Foreskin melanocyte (primary cell): ENCODE measurements at places on chromosomes 12 and 14.

DNA sequence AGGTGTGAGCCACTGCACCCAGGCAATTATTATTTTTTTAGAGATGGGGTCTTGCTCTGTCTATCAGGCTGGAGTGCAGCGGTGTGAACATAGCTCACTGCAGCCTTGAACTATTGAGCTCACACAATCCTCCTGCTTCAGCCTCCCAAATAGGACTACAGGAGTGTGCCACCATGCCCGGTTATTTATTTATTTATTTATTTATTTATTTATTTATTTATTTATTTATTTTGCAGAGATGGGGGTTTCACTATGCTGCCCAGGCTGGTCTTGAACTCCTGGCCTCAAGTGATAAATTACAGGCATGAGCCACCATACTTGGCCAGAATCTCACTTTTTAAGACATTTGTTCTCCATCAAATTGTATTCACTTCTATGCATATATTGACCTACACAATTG is 51.8 kb downstream of the SAV1 start:
- DNase-seq, result no peak

DNA sequence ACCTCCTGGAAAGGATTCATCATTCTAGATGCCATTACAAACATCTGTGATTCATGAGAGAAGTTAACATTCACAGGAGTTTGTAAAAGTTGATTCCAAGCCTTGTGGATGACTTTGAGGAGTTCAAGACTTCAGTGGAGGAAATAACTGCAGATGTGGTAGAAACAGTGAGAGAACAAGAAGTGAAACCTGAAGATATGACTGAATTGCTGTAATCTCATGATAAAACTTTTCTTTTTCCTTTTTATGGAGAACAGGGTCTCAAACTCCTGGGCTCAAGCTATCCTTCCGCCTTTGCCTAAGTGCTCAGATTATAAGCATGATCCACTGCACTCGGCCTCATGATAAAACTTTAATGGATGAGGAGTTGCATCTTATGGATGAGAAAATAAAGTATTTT is 64.5 kb upstream of the GTF2A1 start:
- no peak for DNase-seq

DNA sequence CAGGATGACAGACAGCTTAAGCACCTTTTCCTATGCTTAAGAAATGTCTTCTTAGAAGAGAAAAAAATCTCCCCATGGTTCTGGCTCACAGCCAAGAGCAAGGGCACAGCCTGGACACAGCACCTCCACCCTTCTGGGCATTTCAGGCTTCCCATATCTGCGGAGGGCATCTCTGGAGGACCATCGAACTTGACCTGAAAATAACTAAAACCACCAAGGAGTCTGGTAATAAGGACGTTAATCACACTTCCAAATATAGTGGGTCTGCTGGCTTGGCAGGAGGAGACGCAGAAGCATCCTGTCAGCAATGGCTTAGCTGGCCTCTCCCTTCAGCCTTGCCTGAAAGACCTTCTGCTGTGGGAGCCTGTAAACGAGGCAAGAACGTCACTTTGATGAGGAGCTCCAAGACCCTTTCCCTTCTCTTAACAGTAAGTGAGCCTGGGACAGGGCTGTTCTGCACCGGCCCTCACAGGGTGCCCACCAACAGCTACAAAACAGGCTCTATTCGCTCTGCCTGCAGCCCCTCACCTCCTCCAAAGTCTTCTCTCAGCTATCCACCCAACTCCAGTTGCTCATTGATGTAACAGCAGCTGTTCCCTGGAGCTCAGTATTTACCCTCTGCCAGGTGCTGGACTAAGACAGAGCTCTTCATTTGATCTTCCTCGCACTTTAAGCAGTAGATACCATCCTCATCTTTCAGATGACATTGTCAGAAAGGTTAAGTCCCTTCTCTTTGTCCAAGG is 13.2 kb downstream of the SETD3 start:
- DNase-seq, result no peak

DNA sequence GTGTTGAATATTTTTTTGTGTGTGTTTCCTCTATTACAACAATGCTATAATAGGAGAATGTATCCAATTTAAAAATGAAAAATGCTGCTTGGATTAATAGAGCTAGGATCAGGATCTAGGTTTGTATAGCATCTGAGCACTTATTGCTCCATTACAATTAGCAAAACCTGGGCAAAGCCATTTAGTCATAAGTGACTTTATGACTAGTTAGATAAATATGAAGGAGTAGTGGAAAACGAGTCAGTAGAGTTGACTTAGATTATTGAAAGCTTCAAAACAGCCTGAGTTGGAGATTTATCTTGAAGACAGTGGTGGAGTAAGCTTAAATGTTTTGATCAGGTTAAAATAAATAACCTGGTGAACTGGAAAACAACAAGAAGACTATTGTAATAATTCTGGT is 2.8 kb downstream of the MED21 start:
- no peak for DNase-seq

DNA sequence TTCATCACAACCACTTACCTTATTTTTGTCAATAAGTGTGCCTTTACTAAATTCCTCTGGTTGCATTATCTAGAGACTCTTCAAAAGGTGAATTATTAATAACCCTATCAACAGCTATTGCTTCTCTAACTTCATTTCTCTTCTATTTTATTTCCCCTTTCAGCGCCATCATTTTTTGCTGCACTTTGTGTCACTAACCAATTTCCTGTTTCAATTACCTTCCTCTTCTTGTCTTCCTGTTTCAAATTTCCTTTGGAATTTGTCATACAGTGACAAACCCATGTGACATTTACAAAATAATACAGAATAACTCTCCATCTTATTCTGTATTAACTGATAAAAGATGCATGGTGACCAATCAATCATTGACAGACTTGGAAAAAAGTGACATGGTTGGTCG is 12.2 kb upstream of the CLEC2A start:
- DNase-seq, result no peak

- DNase-seq, result no peak
Observed at GRCh38 chr14:22387776-22388241, 201.2 kb downstream of the DAD1 start.

- no peak for DNase-seq
Observed at GRCh38 chr12:102305486-102305885, 107.9 kb upstream of the PMCH start.

GRCh38 chr14:61296719-61297502 is 15.8 kb upstream of the TMEM30B start:
- DNase-seq, result peak; percentile 42

- DNase-seq, result no peak
Observed at GRCh38 chr12:113565368-113565767, 93.7 kb upstream of the LHX5 start.

GRCh38 chr12:107207931-107208525 is 114.7 kb upstream of the CRY1 start:
- DNase-seq, result no peak

- no peak for DNase-seq
Observed at GRCh38 chr14:72128629-72129028, 196.4 kb downstream of the RGS6 start.

- DNase-seq, result no peak
Observed at GRCh38 chr14:84857571-84857970, 672.4 kb upstream of the FLRT2 start.

GRCh38 chr12:92482599-92482998 is 220.2 kb upstream of the PLEKHG7 start:
- DNase-seq, result no peak

GRCh38 chr12:91778938-91779400 is 366.7 kb downstream of the BTG1 start:
- peak; percentile 89 for DNase-seq

DNA sequence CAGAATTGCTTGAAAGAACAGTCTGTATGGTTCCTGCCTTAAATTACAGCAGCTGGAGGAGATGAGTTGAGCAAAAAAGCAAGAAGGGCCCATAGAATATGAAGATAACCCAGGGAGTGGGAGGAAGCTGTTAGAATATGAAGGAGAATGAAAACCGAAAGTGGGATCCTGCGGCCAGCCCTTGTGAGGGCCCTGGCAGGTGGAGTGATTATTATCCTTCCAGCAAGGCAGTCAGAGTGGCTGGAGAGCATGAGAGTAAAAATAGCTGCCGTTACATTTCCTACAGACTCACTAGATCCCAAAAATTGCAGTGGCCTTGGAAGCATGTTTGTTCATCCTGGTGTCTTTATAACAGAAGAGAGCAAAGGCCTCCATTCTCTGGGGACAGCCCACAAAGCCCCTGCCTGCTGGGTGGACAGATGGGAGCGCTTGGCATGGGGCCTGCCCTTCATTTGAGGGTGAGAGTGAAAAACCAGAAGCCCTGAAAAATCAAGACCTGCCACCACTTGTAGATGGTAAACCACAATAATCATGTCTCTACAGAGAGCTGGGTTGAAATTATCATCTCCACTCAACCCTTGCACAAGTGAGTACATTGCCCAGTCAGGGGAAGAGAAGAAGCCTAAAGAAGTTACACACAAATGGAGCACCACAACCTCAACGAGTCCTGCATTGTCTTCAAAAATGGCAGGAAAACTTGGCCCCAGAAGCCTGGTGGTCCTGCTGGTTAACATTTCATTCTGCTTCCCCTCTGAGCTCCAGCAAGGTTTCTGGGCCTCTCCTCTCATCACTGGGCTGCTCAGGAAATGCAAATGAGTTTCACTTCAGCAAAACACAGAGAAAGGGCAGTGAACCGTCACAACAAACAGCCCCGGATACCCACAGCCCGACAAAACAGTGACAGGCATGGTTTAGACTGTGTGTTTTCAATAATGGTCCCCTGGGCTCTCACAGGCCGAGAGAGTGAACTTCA is 20.5 kb downstream of the ZDHHC22 start:
- no peak for DNase-seq

DNA sequence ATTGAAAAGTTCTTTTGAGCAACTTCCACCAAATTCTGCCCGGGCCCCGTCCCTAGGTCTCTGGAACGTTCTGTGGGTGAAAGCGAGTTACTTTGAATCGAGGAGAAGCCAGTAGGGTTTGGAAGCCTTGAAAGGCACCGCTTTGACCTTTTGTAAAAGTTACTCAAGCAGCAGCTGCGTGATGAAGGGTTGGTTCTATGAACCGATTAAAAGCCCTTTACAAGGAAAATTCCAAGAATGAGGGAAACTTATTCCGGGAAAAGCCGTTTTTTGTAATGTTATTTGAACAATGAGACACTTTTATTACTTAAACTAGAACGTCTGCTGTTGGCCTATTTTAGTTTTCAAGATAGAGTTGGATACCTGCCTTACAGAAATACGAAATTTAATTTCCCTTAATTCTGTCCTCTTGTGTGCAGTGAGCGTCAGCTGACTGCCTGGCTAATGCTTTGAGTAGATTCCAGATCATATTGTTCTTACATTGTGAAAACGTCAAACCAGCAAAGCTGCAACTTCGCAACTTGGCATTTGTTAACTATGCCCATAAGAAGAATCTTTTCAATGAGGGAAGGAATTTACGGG is 906 bp downstream of the LARP4 start:
- peak; percentile 56 for DNase-seq
